ENCODE measurements at places on chromosomes 4 and X. TPM values are rescaled to one million over a fixed set of nuclear protein-coding genes. Genes with fewer than 3 reads are reported as not detected.

Gene ZNF157
- 0.48 TPM for total RNA-seq

Gene TKTL2
- total RNA-seq, result not detected

Gene NAP1L2
- 2.5 TPM for total RNA-seq

Gene TEX13D
- not detected for total RNA-seq

Gene P2RY10
- total RNA-seq, result 71.6 TPM

Gene HSFX1
- total RNA-seq, result 0.58 TPM

Gene DTHD1
- not detected for total RNA-seq

Gene PDGFRA
- 0.07 TPM for total RNA-seq

Gene ENPP6
- total RNA-seq, result 4.2 TPM

Gene CC2D2A
- total RNA-seq, result not detected

Gene CXCR3
- total RNA-seq, result 32.0 TPM

Gene GPR119
- not detected for total RNA-seq
